ENCODE measurements at places on chromosomes 16 and 17. TPM values are rescaled to one million over a fixed set of nuclear protein-coding genes. Genes with fewer than 3 reads are reported as not detected.

- ATAC-seq: no peak
These were observed 32.6 kb downstream of the CDRT15 start for GRCh38 chr17:14204084-14204483.

- no peak for ATAC-seq
These were observed 14.7 kb downstream of the LPO start for GRCh38 chr17:58253082-58253481.

- ATAC-seq: no peak
These were observed 42.8 kb upstream of the GSE1 start for GRCh38 chr16:85570213-85570734.

- ATAC-seq: no peak
These were observed 1.4 kb downstream of the NT5M start for GRCh38 chr17:17304521-17304985.

DNA sequence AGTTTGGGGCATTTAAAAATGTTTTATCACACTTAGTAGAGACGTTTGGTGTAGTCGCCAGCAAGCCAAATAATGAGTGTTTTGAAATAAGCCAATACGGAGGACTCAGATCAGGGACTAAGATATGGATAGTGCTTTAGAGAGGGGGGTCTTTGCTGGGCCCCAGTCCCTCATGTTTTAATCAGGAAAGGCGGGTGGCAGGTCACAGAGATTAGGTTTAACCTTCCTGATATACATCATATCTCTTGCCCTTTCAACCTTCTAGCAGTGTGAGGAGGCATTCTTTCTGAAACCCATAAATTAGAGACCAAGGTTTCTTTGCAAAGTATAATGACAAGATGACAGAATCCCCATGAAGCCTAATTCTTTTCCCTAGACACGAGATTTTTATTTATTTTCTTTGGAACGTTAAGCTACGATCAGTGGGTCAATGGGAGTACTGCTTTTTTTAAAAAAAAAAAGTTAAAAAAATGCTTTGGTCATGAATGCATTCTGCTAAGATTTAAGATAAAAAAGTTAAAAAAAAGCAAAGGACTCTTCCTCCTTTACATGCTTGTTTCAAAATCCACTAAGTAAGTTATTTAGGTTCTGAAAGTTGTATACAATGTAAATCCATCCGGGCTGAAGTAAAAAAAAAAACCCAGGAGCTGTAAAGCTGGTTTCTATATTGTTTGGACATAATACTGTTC lies 572.1 kb upstream of the SALL1 start:
- ATAC-seq: no peak

DNA sequence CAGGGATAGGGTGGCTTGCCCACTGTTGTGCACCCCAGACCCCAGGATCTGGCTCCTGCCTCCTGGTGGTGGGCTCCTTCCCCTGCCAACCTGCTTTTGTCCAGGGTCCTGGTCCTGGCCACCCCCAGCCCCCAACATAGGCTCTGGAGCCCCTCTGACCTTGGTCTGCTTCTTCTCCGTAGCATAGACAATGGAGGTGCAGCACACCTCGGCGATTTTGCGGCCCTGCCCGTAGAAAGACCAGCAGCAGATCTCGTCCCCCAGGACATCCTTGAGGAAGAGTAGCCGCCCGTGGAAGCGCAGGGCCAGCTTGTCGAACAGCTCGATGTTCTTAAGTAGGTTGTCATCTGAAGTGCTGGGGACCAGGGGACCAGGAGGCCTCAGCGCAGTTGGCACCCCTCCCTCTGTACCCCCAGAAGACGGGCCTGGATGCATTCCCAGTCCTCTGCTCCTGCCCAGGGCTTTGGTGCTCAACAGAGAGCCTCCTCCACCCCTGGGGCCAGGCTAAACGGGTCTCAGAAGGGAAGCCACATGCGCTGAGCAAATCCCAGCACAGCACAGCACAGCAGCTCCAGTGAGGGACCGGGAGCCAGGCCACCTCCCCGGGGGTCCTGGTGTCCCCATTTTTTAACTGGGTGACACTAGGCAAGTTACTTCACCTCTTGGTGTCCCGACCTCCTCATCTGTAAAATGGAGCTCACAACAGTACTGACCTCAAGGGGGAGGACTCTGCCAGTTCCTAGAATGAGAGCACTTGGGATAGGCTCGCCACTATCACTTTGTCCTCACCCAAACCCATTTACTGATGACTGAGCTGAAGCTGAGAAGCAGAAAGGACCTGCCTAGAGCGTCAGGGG lies 10.8 kb downstream of the ASPHD1 start:
- ATAC-seq: no peak

GRCh38 chr17:19414396-19415280 lies 3.6 kb downstream of the RNF112 start:
- ATAC-seq: no peak

- no peak for ATAC-seq
These were observed 282.9 kb upstream of the IRX5 start for GRCh38 chr16:54647725-54648221.

- ATAC-seq: no peak
These were observed 5.8 kb downstream of the STX1B start for GRCh38 chr16:31004658-31005057.

GRCh38 chr17:50397111-50397918 lies at the start of gene LRRC59:
Gene LRRC59 (minus strand): TSS chr17:50397523. CDS start chr17:50397317, 206 bp downstream.
- peak; percentile 75 for ATAC-seq

DNA sequence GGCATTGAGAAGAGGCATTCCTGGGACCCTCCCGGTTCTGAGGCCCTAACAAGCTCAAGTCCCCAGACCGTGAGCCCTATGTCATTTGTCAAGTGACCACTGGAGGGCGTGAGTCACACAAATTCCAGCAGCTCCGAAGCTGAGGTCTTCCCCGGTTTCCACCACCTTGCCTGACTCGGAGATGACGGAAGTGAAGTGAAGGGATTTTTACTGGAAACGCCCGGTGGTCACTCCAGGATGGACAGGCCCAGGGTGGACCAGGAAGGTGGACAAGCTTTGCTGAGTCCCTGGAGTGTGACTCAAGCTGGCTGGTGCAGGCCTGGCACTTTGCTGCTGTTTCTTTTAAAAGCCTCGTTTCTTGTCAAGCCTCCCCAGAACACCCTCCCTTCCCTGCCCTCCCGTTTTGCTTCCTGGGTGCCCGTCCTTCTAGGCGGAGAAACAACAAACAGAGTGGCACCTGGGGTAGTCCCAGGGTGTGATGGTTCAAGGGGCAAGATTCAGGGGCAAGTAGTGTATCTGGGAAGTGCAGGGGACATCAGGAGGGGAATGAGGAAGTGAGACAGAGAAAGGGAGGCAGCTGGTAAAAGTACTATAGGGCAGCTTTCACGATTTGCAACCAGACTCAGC lies 5.3 kb upstream of the NOS2 start:
- peak; percentile 88 for ATAC-seq

The TPSAB1 gene
- total RNA-seq: 0.96 TPM

The FAAP100 gene
- 21.5 TPM for total RNA-seq

The HIGD1B gene
- not detected for total RNA-seq

The CMTM2 gene
- not detected for total RNA-seq

Data from motor neuron (in vitro differentiated cells).